Progenitor cell of endocrine pancreas (in vitro differentiated cells): ENCODE measurements at places on chromosomes 5 and 9. TPM values are rescaled to one million over a fixed set of nuclear protein-coding genes. Genes with fewer than 3 reads are reported as not detected.
A peak's percentile ranks its signal among the peaks of the same experiment; 100 is the strongest.

- no peaks in the 10 kb centered on the region for H3K36me3 ChIP-seq
- no peak overlapping the region for H3K27ac ChIP-seq
- DNase-seq: no peak
Observed at GRCh38 chr9:115951977-115952376, 201.6 kb upstream of the PAPPA start.

Gene EGFLAM
- 0.18 and 0.69 TPM in 2 replicates for total RNA-seq

DNA sequence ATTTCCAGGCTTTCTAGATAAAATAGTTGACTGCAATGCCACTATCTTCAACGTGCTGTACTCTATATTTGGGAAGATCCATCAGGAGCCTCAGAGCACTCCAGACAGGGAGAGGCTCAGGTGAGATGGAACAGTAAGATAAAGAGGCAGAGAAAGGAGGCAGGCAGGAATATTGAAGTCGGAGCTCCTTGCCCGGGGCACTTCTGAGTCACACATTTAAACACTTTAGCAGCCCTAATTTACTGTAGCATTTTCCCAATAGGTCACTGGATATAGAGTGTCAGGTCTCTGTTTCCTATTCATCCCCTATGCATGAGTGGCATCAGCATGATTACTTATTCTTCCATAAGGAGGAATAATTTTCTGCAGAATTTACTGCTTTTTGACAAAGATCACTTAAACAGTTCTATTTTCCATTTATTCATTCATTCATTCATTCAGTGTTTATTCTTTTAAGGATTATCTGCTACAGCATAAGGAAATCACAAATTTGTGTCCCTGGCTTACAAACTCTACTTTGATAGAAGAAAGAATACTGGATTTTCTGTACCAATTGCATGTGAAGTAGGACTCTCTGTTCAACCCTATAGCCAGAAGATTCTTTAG lies 170.7 kb downstream of the MAPKAP1 start:
- no peak for DNase-seq
- peaks cover 4% of the 10 kb centered on the region for H3K36me3 ChIP-seq
- H3K4me3 ChIP-seq: no peak overlapping the region

Gene ARHGEF28
- 15.0 and 17.0 TPM in 2 replicates for total RNA-seq

DNA sequence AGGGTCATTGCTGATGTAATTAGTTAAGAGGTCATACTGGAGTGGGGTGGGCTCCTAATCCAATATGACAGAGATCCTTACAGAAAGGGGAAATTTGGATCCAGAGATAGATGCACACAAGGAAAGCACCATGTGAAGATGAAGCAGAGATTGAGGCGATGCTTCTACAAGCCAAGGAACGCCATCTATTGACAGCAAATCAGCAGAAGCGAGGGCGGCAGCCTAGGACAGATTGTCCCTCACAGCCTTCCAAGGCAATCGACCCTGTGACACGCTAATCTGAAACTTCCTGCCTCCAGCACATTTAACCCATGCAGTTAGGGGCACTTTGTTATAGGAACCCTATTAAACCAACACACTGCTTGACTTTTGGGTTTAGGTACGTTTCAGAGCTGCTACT lies 285.1 kb upstream of the DAP start:
- peaks cover 5% of the 10 kb centered on the region for H3K36me3 ChIP-seq

Gene SLC34A3
- 0.26 and 0.27 TPM in 2 replicates for total RNA-seq

DNA sequence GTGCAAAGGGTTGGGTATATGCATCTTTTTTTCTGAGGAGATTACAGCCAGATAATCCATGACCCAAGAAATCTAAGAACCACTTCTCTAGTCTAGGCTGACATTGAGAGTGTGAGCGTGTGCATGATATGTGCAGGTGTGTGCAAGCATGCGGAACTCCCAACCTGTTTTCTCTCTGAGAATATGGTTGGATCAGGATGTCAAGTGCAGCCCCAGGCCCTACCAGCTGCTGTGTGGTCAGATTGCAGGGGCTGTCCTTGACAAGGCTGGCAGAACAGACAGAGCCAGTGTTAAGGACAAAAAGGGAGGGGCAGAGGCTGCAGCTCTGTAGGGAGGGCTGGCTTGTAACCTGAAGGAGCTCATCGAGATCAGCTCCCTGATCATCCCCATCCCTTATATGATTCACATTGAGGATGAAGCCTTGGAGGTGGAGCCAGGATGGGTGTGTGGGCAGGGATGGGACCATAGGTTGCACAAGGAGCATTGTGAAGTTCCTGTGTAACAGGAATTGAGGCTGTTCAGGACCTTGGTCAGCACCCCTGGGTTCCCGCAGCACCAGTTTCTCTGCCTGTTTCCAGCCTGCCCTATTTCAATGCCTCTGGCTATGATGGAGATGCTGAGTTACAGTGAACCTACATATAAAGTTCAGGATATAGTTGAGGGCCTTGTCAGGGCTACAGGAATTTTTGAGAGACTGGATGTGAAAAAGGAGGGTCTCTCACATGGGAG lies 52.6 kb upstream of the ARAP3 start:
- H3K27me3 ChIP-seq: peaks cover 11% of the 10 kb centered on the region
- H3K27ac ChIP-seq: no peak overlapping the region
- peak; percentile 67 for DNase-seq

DNA sequence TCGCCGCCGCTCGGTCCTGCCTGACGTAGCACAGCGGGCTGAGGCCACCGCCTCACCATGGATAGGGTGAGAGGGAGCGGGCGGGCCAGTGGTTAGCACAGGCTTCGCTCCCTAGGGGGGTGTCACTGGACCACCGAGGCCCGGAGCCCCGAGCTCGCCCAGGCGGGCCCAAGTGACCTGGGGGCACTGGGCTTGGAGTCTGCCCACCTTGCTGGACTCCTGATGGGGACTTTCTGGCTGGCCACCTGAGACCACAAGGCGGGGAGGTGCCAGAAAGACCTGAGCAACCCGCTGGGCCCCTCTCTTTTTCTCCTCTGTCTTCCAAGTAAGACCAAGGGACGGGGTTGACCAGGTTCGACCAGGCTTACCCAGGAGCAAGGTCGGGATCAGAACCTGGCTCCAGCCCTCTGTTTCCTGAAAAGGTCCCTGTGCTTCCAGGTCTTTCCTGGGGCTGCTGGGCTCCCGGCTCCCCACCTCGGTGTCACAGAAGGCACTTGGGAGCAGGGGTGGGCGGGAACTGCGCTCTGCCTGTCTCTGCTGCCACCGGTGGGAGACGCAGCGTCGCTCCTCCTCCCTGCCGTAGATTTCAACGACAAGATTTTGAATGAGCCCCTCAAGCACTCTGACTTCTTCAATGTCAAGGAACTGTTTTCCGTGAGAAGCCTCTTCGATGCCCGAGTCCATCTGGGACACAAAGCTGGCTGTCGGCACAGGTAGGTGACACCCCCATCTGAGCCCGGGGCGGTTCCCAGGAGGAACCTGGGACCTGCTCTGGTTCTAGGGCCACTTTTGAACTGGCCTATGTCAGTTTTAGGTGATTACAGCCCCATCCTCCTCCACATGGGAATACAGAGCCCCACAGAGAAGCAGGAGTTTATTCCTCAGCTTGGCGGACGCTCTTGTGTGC lies 1.0 kb downstream of the MRPS2 start:
- H3K4me3 ChIP-seq: peak overlapping the region; percentile 91
- H3K4me1 ChIP-seq: peaks cover 12% of the 10 kb centered on the region
- H3K36me3 ChIP-seq: peaks cover 2% of the 10 kb centered on the region

DNA sequence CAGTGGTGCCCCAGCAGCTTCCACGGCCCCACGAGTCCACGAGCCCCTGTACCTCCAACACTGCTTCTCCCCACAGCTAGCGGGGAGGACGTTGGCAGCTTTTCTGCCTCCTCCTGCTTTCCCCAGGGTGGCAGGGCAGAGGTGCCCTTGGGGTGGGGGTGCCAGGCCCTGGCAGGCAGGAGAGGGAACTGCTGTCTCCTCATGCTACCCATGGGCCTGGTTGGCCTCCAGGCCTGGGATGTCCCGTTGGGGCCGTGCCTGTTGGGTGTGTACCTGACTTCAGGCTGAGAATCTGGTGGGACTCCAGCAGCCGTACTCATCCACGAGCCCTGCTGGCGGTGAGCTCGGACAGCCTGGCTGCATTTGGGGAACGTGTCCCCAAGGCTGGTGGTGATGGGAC lies 27.3 kb downstream of the RXRA start:
- H3K27me3 ChIP-seq: no peaks in the 10 kb centered on the region
- no peak overlapping the region for H3K27ac ChIP-seq
- no peak overlapping the region for H3K4me3 ChIP-seq

Gene FOXD4L6
- not detected in 2 replicates for total RNA-seq

DNA sequence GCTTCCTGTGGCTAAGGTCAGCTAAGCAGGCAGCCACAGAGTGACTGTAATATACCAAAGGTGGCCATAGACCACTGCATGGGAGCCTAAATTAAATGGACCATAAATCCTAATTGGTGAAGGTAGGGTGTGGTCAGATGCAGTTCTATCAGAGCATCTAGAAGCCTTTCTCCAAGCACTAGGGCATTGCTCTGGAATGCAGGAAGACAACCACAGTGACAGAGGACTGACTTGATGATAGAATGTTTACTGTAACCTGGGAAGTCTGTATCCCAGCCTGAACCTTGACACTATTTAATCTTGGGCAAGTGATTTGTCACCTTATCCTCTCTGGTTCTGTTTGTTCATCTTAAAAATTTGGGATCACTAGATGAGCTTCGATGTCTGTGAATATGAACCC lies 2.3 kb downstream of the FBXO38 start:
- no peak overlapping the region for H3K4me3 ChIP-seq
- no peak for DNase-seq
- H3K4me1 ChIP-seq: peaks cover 33% of the 10 kb centered on the region

Gene SIMC1
- 33.0 and 35.7 TPM in 2 replicates for total RNA-seq

Gene RFK
- total RNA-seq: 17.0 and 18.3 TPM in 2 replicates

DNA sequence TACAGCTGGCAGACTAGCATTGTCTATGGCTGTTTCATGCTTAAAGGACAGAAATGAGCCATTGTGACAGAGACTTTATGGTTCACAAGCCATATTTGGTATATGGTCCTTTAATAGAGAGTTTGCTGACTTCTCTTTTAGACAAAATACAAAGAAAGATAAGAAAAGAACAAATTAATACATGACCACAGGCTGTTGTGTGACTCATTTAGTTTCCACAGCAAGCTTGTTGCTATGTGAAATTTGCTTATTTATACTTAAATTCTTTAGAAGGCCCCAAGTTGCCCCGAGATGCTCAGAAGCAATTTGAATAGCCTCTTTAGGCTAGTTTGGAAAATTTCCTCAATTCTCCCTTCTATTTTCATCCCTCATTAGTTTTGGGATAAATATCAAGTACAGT lies 315.3 kb upstream of the RPS23 start:
- H3K4me1 ChIP-seq: peaks cover 29% of the 10 kb centered on the region
- no peak overlapping the region for H3K4me3 ChIP-seq
- H3K36me3 ChIP-seq: peaks cover 9% of the 10 kb centered on the region
- no peak for DNase-seq
- H3K27ac ChIP-seq: no peak overlapping the region

Gene CXCL14
- total RNA-seq: 6.1 and 10.1 TPM in 2 replicates

Gene NEUROG1
- total RNA-seq: not detected in 2 replicates

Gene MED10
- total RNA-seq: 27.1 and 28.7 TPM in 2 replicates

- H3K36me3 ChIP-seq: peaks cover 5% of the 10 kb centered on the region
- no peak overlapping the region for H3K4me3 ChIP-seq
- peaks cover 13% of the 10 kb centered on the region for H3K4me1 ChIP-seq
- H3K27ac ChIP-seq: no peak overlapping the region
Observed at GRCh38 chr5:176466245-176466871, 18.2 kb downstream of the FAF2 start.
